ENCODE measurements at places on chromosomes 13 and 19.
A peak's percentile ranks its signal among the peaks of the same experiment; 100 is the strongest.

DNA sequence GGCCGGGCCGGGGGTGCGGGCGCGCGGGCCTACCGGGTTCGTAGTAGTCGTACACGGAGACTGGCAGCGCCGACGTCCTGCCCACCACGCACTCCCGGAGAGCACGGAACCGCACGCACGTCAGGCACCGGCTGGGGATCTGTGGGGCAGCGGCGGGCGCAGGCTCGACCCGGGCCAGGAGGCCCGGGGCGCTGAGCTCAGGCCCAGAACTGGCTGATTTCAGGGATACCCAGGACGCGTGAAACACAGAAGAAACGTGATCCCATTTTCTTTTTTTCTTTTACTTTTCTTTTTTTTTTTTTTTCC, 9.0 kb downstream of the F2RL3 start:
- no peak for DNase-seq

DNA sequence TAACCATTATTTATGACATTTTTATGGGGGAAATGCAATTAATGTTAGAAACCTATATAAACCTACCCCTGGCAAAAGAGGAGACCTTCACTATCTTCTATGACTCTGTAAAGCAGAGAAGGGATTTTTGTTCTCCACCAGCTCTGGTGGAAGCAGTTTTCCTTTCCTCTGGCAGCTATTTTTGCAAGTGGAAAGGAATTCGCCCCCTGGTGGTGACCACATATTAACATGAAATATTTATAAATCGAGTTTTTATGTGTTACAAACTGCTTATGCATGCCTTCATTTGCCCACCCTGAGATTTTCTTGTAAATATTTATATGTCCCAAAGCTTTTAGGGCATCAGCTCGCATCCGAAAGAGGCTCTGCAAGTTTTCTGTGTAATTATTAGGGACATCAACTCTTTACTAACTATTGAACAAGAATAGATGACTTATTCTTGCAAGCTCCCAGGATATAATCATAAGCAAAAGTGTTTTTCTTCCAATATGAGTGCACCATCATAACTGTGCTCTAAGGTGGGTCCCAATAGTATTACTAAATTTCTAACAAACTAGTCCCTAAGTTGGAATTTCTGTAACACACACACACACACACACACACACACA, 62.4 kb downstream of the SERTM1 start:
- peak; percentile 43 for DNase-seq

GRCh38 chr19:44905437-44906160, at the start of gene APOE:
Gene APOE, plus strand, starts transcription at chr19:44905796. Its CDS starts 829 bp downstream, at chr19:44906625.
- no peak for DNase-seq

DNA sequence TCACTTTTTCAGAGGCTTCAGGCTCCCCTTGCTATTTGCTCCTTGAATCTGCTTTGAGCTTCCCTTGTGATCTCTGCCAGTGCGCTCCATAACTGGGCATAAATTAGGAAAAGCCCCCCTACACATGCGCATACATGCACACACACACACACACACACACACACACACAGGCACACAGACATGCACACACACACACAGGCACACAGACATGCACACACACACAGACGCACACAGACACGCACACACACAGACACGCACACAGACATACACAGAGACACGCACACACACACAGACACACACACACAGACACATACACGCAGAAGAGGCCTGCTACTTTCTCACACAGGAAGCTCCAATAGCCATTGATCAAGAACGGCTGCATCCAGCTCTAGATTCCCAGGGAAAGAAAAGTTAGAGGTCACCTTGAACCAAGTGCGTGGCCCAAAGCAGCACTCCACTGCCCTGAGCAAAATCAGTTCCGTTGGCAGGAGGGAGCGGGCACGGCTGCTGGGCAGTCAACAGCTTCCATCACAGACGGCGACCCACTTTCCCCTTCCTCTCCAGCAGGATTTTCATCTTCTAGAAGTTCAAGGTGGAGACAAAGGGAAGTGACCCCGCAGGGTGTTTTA, 145.6 kb downstream of the DPF1 start:
- DNase-seq = no peak

DNA sequence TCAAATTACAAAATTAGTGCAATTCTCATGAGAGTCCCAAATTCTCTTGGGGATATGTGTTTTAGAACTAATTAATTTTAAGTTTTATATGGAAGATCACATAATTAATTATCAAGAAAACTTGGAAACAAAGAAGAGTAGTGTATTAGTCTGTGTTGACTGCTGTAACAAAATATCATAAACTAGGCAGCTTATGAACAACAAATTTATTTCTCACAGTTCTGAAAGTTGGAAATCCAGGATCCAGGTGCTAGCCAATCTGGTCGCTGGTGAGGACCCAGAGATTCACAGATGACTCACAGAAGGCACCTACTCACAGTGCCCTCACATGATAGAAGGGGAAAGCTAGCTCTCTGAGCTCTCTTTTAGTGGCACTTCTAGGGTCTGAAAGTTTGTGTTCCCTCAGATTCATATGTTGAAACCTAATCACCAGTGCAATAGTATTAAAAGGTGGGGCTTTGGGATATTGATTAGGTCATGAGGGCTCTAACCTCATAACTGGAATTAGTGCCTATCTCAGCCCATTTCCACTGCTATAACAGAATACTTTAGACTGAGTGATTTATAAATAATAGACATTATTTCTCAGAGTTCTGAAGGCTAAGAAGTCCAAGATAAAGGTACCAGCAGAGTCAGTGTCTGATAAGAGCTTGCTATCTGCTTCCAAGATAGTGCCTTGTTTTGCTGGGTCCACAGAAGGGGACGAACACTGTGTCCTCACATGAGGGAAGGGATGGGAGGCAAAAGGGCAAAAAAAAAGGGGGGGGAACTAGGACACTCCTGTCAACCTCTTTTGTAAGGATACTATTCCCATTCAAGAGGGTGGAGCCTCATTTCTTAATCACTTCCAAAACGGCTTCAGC, 1.5 kb upstream of the ARGLU1 start:
- no peak for DNase-seq

GRCh38 chr13:22487932-22488331, 692.8 kb upstream of the SGCG start:
- no peak for DNase-seq

DNA sequence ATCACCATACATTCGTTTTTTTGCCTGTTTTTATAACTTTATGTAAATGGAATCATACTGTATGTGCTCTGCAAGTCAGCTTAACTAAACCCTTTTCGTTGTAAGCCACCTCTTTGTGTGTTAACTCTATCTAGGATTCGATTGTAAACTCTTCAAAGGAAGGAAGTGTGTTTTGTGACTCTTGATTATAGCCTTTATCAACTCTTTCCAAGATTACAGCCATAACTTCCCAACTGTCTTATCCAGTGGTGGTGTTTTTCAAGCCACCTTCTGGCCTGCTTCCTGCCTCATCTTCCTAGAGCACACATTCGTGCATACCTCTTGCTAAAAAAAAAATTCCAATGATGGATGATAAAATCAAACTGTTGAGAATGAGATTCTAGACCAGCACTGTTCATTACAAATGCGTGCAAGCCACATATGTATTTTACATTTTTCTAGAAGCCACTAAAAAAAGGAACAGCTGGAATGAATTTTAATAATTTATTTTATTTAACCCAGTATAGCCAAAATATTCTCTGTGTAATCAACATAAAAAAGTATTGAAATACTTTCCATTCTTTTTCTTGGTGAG, 12.0 kb upstream of the FBXL3 start:
- DNase-seq = no peak

- DNase-seq = peak; percentile 67
These were observed 24.9 kb downstream of the SLC8A2 start for GRCh38 chr19:47446534-47447469.

All from activated CD4-positive, alpha-beta T cell treated with anti-CD3 and anti-CD28 coated beads for 48 hours (primary cell).